ENCODE measurements at places on chromosomes 1 and 21.

DNA sequence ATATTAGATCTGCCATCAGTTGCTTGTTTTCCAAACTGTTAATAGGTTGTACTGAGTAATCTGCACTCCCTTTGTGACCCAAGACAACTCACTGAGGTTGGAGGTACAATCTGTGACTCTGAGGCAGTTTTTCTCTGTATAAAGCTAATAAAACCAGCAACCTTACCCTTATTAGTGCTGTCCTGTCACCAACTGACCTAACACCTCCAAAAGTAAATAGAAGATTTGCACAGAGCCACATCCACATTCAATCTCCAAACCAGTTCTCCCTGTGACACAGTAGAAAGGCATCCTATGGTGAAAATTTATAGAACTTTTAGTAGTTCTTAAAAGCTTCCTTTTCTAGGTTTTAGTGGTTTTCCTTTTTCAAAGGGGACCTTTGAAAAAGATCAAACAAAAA, 140.4 kb upstream of the ADGRL2 start:
- DNase-seq = no peak

DNA sequence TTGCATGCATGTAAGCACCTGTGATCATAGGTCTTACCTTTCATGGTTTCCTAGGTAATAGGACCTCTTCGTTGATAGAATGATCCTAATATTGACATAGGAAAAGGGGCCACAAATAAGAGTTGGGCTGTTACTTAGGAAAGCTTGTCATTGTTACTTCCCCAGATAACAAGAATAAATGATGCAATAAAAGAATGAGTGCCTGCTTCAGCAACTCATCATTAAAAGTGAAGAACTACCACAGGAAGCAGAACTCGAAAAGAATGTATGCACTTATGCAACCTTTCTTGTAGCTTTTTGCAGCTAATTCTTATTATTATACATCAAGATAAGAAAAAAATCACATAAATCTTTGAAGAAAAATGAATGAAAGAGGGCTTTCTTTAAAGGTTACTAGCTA, 548.6 kb downstream of the LTN1 start:
- no peak for DNase-seq

- no peak for DNase-seq
These were observed 60.8 kb upstream of the LBR start for GRCh38 chr1:225488676-225489075.

GRCh38 chr1:18893120-18893519, 9.2 kb downstream of the ALDH4A1 start:
- DNase-seq = no peak

GRCh38 chr21:34988139-34988538, 61.0 kb downstream of the RUNX1 start:
- DNase-seq = no peak

- no peak for DNase-seq
These were observed 818 bp downstream of the FHL3 start for GRCh38 chr1:38004284-38005108.

DNA sequence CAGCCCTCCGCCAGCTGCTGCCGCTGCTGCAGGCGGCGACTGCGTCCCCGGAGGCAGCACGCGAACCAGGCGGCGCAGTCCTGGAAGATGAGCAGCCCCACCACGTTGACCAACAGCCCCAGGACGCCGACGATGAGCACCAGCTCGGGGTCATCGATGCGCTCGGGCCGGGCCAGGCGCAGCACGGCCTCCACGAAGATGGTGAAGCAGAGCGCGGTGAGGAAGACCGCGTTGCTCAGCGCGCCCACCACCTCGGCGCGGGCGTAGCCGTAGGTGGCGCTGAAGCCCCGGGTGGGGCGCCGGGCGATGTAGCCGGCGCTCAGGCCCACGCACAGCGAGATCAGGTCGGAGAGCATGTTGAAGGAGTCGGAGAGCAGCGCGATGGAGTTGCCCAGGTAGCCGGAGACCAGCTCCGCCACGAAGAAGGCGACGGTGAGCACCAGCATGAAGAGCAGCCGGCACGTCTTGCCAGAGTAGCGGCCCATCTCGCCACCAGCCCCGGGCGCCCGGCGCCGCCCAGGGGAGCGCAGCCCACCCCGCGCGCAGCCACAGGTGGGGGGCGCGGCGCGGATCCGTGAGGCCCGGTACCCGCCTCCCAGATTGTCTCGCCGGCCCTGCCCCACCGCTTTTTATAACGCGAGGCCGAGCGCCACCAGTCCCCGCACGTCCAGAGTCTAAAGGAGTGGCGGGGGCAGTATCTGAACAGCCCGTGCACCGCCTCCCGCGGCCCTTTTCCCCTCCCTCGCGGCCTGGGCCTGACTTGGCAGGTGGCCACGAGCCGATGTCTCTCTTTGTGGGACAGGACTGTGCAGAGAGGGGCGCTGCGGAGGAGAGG, at the start of gene SLC30A10:
Gene SLC30A10, minus strand, starts transcription at position 602 of the 835 bp plus-strand sequence. Its CDS starts 117 bp downstream, at position 485.
- DNase-seq = no peak

GRCh38 chr1:232319072-232319471, 310.9 kb downstream of the SIPA1L2 start:
- DNase-seq = no peak

DNA sequence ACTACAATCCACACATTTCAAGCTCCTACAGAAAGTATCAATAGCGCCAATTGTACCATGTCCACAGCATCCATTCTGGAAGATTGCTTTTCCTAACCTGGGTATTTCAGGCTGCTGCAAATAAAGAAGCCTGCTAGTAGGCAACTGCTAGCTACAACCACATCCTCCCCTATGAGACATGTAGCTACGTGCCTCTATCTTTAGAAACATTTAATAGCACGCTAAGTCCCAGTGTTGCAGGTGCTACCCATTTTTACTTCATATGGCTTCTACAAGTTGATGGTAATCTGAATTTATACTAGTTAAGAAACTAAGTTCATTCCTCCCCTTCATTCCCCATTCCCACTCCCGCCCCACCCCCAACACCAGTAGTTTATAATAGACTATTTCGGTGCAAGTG, 7.4 kb upstream of the AMPD1 start:
- DNase-seq = no peak

Data from LoVo (cell line).